IPS DF 6.9 (cell line): ENCODE measurements at places on chromosomes 12 and 14.

GRCh38 chr12:82461393-82461792, 103.1 kb downstream of the METTL25 start:
- DNase-seq: no peak
- no peak overlapping the region for H3K27ac ChIP-seq
- no peaks in the 10 kb centered on the region for H3K36me3 ChIP-seq
- H3K4me3 ChIP-seq: no peak overlapping the region
- no peaks in the 10 kb centered on the region for H3K27me3 ChIP-seq

GRCh38 chr14:60326274-60326673, 77.3 kb downstream of the PPM1A start:
- no peaks in the 10 kb centered on the region for H3K36me3 ChIP-seq
- H3K27ac ChIP-seq: no peak overlapping the region

DNA sequence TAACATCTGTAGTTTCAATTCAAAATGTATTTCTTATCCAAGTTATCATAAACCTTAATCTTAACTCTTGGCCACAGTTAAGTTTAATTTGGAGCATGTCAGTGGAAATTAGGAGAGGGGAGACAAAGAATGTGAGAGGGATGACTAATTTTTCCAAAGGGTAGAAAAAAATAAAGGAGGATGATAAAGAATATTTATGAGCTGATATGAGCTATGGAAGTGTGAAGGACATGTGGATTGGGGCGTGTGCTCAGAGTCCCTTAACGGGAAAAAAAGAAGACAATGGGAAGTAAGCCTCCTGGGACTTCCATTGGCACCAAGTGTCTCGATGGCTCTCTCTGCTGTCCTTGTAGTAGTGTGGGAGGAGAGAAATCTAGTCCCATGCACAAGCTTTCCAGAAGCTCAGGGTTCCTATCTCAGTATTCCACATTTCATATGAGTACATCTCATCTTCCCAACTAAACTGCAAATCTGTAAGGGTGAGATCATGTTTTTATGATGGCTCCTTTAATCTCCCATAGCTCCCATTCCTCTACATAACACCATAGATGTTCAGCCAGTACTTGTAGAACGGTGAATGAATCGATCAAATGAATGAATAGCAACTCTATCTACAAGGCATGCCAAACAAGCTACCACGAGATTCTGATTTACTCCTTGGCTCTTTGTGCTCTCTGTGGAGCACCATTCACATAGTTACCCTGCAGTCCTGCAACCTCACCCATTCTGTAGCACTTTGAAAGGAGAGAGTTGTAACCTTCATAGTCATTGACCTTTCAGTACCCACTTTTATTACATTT, 27.4 kb downstream of the BCL2L14 start:
- H3K36me3 ChIP-seq: no peaks in the 10 kb centered on the region
- H3K27ac ChIP-seq: no peak overlapping the region
- no peaks in the 10 kb centered on the region for H3K27me3 ChIP-seq
- H3K4me3 ChIP-seq: no peak overlapping the region
- H3K4me1 ChIP-seq: no peaks in the 10 kb centered on the region

GRCh38 chr14:105841022-105842009, 314.9 kb downstream of the TMEM121 start:
- DNase-seq: no peak
- no peaks in the 10 kb centered on the region for H3K36me3 ChIP-seq
- no peaks in the 10 kb centered on the region for H3K27me3 ChIP-seq
- no peak overlapping the region for H3K27ac ChIP-seq
- no peaks in the 10 kb centered on the region for H3K4me1 ChIP-seq

- no peak overlapping the region for H3K27ac ChIP-seq
- H3K4me1 ChIP-seq: no peaks in the 10 kb centered on the region
- no peak overlapping the region for H3K4me3 ChIP-seq
Observed at GRCh38 chr12:43079476-43079875, 472.5 kb downstream of the ADAMTS20 start.

DNA sequence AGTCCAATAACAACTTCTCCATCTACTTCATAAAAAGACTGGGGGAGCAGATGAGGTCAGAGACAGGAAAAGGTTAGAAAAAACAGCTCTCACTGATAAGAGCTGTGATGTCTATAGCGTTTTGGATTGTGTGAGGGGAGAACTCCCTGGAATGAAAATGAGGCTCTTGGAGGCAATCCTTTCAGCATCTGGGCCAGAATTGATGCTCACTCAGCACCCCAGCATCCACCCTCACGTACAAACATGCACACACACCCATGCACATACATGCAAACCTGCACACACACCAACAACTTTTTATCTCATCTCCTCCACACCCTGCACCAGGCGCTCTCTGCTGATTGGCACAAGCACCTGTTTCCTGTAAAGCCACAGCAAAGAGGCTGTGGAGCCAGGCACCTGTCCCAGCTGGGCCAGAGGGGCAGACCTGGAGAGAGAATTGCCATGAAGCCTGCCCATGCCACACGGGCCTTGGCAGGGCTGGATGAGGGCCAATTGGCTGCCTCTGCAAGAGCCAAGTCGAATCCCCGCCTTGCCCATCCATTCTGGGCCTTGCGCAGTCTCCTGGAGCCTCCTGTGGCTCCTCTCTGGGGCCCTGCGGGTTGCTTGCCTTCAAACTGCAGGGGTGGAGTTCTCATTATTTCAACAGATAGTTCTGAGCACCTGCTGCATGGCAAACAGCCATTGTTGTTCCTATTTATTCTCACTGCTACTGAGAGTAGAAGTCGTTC, 53.1 kb downstream of the SYNE3 start:
- no peak overlapping the region for H3K4me3 ChIP-seq
- H3K36me3 ChIP-seq: no peaks in the 10 kb centered on the region
- H3K27ac ChIP-seq: no peak overlapping the region
- no peaks in the 10 kb centered on the region for H3K27me3 ChIP-seq

- DNase-seq: no peak
- H3K4me3 ChIP-seq: no peak overlapping the region
- H3K27me3 ChIP-seq: no peaks in the 10 kb centered on the region
- H3K27ac ChIP-seq: no peak overlapping the region
- H3K36me3 ChIP-seq: no peaks in the 10 kb centered on the region
Observed at GRCh38 chr14:29161593-29161992, 395.0 kb downstream of the FOXG1 start.

- DNase-seq: no peak
- no peak overlapping the region for H3K4me3 ChIP-seq
- H3K36me3 ChIP-seq: no peaks in the 10 kb centered on the region
- H3K27me3 ChIP-seq: no peaks in the 10 kb centered on the region
- H3K27ac ChIP-seq: no peak overlapping the region
- H3K4me1 ChIP-seq: no peaks in the 10 kb centered on the region
Observed at GRCh38 chr12:68776976-68777610, 30.9 kb upstream of the MDM2 start.

GRCh38 chr12:21828779-21829178, 54.3 kb upstream of the KCNJ8 start:
- no peak for DNase-seq
- no peak overlapping the region for H3K4me3 ChIP-seq
- no peaks in the 10 kb centered on the region for H3K4me1 ChIP-seq
- H3K27me3 ChIP-seq: no peaks in the 10 kb centered on the region
- no peak overlapping the region for H3K27ac ChIP-seq

DNA sequence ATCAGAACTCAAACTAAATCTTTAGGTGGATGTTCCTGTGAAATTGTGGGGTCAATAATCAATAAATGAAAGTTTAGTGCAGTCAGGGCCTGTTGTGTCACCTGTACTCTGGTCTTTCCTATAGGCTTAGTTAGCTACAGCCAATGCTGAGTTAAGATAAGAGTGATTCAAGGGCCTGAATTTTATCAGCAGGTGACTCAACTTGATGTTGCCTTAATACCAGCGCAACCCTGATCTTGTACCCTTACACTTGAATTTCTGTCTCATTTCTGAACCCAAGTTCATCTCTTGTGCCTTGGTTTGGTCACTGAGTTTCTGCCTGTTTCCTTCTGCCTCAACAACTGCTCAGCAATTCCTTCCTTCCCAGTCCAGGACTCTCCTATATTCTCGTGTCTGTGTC, 157.0 kb upstream of the E2F7 start:
- no peak for DNase-seq
- no peak overlapping the region for H3K27ac ChIP-seq
- no peaks in the 10 kb centered on the region for H3K4me1 ChIP-seq
- no peak overlapping the region for H3K4me3 ChIP-seq
